Esophagus muscularis mucosa (tissue), 4 donors: ENCODE measurements at places on chromosomes 12 and 14. TPM values are rescaled to one million over a fixed set of nuclear protein-coding genes. Genes with fewer than 3 reads are reported as not detected.

ZFHX2 gene
- total RNA-seq, result 1.2 TPM

RHEBL1 gene
- 0.97 TPM for total RNA-seq

ZNF385A gene
- 32.6 TPM for total RNA-seq

SIX6 gene
- total RNA-seq, result not detected

CBLN3 gene
- 1.9 TPM for total RNA-seq

OVCH1 gene
- total RNA-seq, result not detected

SERPINA6 gene
- total RNA-seq, result not detected

HOXC4 gene
- 0.83 TPM for total RNA-seq

CMKLR1 gene
- total RNA-seq, result 14.5 TPM

DDX11 gene
- 14.2 TPM for total RNA-seq

IL31 gene
- total RNA-seq, result not detected

ASCL4 gene
- total RNA-seq, result not detected

HVCN1 gene
- total RNA-seq, result 8.9 TPM

CACNA2D4 gene
- 3.4 TPM for total RNA-seq

LGR5 gene
- 0.39 TPM for total RNA-seq

PLEK2 gene
- 0.65 TPM for total RNA-seq

NKX2-8 gene
- total RNA-seq, result not detected
